ENCODE measurements at places on chromosomes 7 and 10. TPM values are rescaled to one million over a fixed set of nuclear protein-coding genes. Genes with fewer than 3 reads are reported as not detected.

Gene IRF5
- 27.1 TPM for total RNA-seq

Gene SFTPD
- not detected for total RNA-seq

Gene DCLRE1C
- 17.3 TPM for total RNA-seq

Gene BRAT1
- total RNA-seq = 51.2 TPM

Gene ASCC1
- total RNA-seq = 25.7 TPM

Gene CDC14C
- total RNA-seq = not detected

Gene DNAH11
- total RNA-seq = 1.9 TPM

Gene LIPF
- not detected for total RNA-seq

Gene WASHC2C
- 40.3 TPM for total RNA-seq

Gene GNB2
- total RNA-seq = 236 TPM

Gene OPN1SW
- total RNA-seq = not detected

Gene ZSCAN25
- 30.0 TPM for total RNA-seq

Gene PRLHR
- not detected for total RNA-seq

Gene SPDYE5
- not detected for total RNA-seq

Gene CAMK2B
- 2.7 TPM for total RNA-seq

Gene PDGFA
- total RNA-seq = 66.8 TPM

Gene EPHA1
- 74.9 TPM for total RNA-seq

Gene FOXL3
- total RNA-seq = not detected

Gene AOAH
- 60.2 TPM for total RNA-seq

Gene TES
- total RNA-seq = 62.7 TPM

Gene TSPAN14
- total RNA-seq = 63.9 TPM

Gene PDK4
- 130 TPM for total RNA-seq

Gene ALOX5
- total RNA-seq = 187 TPM

Gene GCK
- total RNA-seq = not detected

Gene GTF2IRD1
- 27.1 TPM for total RNA-seq

Gene MAT1A
- not detected for total RNA-seq

Gene HPSE2
- total RNA-seq = 15.7 TPM

Gene APBB1IP
- 3.3 TPM for total RNA-seq

Gene BEND7
- total RNA-seq = 136 TPM

Gene SFRP4
- not detected for total RNA-seq

Gene OR6B1
- not detected for total RNA-seq

Data from Peyer's patch (tissue), 4 donors.